ENCODE measurements at places on chromosomes 4 and X.

DNA sequence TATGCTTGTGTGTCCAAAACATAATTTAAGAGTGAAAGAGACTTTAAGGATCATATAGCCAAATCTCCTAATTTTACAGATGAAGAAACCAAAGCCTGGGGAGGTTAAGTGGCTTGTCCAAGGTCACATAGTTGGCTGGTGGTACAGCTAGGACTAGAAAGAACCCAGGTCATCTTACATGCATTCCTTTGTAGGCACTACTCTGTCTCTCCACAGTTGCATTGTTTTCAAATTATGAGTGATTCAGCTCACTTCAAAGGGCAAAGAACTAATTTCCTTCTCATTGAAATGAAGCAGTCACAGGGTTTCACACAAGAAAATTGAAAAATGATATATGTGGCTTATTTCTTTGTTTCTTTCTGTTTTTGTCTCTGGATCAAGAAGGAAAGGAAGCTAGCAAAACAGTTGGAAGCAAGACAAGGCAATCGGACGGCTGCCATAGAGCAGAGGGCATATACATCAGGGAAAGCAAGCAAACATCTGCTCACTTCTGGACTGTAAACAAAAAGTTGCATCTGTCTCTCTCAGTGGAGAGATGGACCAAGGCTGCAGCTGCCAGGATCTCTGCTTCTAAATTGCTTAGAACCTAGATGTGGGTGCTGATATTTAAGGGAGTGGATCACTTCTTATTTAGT is 107.5 kb upstream of the AMOT start:
- DNase-seq, result no peak

DNA sequence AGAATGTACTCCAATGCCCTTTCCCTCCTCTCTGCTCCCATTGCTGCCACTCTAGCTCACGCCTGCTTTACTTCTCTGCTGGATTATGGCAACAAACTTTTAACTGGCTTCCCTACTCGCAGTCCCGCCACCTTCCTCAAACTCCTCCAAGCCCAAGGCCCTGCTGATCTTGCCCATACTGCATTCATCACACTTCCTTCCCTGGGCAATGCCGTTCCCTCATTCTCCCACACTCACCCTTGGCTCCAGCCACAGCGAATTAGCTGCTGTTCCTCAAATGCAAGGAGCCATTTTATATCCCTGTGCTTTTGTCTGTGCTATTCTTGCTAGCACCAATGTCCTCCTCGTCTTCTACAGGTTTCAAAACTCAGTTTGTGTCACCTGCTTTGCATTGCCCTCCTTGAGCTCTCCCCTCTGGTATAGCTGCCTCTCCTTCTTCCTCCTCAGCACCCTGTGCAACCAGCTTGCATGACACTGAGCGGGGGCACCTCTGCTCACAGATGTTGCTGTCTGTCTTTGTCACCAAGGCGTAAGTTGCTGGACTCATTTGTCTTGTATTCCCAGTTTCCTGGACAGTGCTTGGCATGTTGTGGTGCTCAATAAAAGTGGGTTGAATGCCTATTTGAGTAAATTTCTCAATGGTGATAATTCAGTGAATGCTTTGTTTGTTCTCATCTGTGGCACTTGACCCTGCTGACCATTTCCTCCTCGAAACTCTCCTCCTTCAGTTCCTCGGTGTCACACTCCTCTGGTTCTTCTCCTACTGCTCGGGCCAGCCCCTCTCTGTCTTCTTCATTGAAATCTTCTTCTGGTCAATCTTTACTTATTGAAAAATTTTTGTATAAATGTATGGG is 22.4 kb upstream of the MGST2 start:
- DNase-seq, result no peak

DNA sequence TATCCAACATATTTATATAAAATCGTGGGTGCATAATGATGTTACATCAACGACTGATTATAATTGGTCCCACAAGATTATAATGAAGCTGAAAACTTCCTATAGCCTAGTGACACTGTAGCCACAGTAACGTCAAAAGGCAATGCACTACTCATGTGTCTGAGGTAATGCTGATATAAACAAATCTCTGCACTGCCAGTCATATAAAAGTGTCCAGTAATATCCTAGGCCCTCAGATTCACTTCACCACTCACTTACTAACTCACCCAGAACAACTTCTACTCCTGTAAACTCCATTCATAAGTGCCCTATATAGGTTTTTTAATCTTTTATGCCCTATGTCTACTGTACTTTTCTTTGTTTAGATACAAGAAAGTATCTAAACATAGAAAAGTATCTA is 18.8 kb downstream of the FRYL start:
- no peak for DNase-seq

DNA sequence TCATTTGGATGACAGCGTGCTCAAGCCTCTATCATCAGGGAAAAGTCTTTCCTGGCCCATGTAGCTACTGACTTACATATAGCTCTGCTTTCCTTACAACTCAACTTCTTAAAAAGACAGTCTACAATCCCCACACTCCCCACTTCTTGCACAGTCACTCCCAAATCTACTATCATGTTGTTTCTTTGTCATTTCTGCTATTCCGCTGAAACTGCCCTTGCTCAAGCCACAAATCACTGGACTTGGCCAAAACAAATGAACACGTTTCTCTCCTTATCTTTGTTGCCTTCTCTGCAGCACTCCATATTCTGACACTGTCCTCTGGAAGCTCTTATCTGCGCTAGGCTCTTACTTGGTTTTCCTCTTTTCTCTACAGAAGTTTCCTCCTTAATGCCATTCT is 28.2 kb downstream of the GPRIN3 start:
- no peak for DNase-seq
